ENCODE measurements at places on chromosomes 1 and 21. TPM values are rescaled to one million over a fixed set of nuclear protein-coding genes. Genes with fewer than 3 reads are reported as not detected.

GRCh38 chr21:40146216-40146837 lies 279.1 kb downstream of the PCP4 start:
- no peak for DNase-seq

The AIRE gene
- polyA plus RNA-seq, result 0.22 TPM

DNA sequence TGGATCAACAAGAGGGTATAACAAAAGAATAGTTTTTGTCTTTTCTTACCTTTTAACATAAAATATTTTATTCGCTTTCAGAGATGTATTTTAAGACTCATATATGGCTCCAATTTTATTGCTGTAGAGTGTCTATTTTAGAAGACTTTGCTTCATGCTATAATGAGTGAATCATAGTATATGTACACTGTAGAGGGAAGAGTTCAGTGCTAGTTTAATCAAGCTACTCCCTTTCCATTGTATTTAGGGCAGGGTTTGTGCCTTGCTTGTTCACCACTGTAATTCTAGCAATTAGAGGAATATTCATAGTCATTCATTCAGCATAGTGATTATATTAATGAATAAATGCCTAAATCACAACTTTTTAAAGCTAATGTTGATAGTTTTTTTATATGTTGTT lies 78.8 kb downstream of the CEP350 start:
- DNase-seq, result no peak

DNA sequence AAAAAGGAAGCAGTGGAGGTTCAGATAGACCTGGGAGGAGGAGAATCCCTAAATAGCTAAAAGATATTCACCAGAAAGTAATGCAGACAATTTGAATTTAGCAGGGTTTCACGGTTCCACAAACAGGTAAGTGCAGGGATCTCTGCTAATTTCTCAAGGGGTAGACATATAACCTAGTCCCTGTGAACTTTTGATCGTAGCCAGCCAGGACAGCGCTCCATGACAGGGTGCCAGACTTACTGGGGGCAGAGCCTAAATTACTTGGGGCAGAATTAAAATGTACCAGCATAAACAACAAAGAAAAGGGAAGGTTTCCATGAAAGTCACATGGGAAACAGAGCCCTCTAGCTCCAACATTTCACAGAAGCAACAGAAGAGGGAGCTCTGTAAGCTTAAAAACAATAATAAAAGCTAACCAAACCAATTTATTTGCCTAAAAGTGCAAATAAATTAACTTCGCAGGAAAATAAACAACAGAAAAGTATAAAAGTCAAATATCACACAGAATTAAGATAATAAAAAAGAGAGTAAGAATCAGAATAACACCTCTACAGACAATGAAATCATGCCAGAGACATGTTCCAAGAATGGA lies 198.3 kb downstream of the DUSP10 start:
- DNase-seq, result no peak

DNA sequence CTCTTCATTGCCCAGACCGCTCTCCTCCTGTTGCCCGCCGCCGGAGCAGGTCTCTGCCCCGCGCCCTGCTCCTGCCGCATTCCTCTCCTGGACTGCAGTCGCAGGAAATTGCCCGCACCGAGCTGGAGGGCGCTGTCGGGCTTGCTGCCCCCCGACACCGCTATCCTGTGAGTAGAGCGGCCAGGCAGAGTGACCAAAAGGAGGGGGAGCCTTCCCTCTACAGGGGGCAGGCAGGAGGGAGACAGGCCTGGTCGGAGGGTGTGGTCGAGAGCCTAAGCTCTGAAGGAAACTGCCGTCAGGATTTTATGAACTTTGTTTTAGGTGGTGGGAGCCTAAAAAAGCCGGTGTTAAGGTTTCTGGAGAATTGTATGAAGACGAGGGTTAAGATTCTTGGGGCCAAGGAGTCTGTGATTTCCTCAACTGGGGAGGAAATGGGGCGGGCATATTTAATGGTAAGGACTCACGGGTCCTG lies 517 bp downstream of the LRIG2 start:
- DNase-seq, result no peak

GRCh38 chr1:223531742-223532341 lies 133.7 kb downstream of the CAPN8 start:
- DNase-seq, result no peak

- DNase-seq, result no peak
Observed at GRCh38 chr1:10444795-10445397, 4.9 kb upstream of the CORT start.

DNA sequence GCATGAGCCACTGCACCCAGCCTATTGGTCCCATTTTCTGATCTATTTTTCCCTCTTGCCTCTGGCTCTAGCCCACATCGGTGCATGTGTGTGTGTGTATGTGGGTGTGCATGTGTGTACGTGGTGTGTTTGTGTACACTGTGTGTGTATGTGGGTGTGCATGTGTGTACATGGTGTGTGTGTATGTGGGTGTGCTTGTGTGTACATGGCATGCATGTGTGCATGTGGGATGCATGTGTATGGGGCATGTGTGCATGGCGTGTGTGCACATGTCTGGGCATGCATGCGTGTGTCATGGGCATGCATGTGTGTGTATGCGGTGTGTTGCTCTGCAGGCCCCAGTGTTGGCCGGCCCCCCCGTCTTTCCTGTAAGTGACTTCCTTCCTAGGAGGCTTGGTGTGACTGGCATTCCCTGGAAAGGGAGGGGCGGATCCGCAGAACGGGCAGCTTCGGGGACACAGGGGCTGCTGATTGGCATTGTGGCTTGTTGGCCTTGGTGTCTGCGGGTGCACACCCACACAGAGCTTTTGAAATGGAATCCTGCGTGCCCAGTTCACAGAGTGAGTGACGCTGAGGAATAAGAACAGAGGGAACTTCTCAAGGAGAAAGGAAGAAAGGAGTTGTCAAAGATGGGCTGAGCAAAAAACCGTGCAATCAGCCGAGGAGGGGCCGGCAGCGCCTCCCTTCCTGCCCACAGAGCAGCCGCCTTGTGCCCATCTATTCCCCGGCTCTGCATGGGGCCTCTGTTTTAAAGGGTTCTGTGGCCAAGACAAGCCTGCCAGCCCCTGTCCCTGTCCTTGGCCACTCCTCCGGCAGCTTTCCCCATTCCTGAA lies 8.0 kb downstream of the PDXK start:
- no peak for DNase-seq

Measured in CD8-positive, alpha-beta memory T cell (primary cell).